ENCODE measurements at places on chromosomes 2 and 18.

GRCh38 chr18:26386441-26386840 is 160.2 kb downstream of the TAF4B start:
- DNase-seq, result no peak

- no peak for DNase-seq
These were observed 95.4 kb downstream of the C1QL2 start for GRCh38 chr2:119063177-119063576.

DNA sequence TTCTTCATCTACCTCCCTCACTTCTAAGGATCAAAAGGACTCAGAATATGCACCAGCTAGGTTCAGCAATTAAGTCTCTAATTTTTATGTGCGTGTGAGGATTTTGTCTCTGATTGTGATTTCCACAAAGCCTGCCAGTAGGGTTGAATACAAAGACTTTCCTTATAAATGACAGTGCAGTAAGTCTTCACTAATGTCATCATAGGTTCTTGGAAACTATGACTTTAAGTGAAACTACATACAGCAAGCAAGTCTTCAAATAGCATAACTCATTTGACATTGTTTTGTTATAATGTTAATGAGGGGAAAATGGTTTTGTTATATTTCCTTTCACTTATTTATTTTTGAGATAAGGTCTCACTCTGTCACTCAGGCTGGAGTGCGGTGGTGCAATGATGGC is 526.3 kb upstream of the DCC start:
- no peak for DNase-seq

DNA sequence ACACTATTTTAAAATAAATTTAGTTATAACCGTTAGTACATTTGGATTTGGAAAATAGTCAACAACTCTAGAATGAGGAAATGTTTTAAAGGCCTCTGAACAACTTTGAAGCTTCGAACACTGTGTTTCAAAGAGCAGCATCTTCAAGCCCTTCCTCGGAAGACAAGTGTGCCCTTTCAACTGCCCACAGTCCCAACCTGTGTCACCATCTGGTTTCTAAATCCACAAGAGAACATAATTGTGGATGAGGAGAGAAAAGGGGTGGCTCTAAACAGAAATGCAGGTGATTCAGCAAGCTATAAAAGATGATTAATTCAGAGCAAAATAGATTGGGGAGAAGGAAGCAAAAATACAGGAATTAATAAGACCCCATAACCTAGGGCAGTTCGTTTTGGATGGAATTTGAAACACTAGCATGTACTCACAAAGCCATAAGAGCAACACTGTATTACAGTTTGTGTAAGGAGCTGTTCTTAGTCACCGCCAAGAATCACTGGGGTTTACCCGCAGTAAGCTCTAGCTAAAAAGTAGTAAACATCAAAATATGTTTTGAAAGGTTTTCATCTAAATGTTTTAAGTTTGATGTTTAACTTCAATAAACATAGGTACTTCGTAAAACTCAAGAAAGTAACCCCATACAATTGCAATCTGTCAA is 160.7 kb downstream of the EIPR1 start:
- no peak for DNase-seq

GRCh38 chr2:48529676-48530032 is 300 bp upstream of the STON1 start:
- no peak for DNase-seq

GRCh38 chr2:21013043-21013816 is 30.6 kb downstream of the APOB start:
- DNase-seq, result no peak
